ENCODE measurements at places on chromosomes 3 and 15.

- DNase-seq: no peak
Observed at GRCh38 chr3:192122832-192123594, 604.3 kb downstream of the FGF12 start.

GRCh38 chr15:60835974-60836373 lies 357.0 kb upstream of the ICE2 start:
- DNase-seq: peak; percentile 85

DNA sequence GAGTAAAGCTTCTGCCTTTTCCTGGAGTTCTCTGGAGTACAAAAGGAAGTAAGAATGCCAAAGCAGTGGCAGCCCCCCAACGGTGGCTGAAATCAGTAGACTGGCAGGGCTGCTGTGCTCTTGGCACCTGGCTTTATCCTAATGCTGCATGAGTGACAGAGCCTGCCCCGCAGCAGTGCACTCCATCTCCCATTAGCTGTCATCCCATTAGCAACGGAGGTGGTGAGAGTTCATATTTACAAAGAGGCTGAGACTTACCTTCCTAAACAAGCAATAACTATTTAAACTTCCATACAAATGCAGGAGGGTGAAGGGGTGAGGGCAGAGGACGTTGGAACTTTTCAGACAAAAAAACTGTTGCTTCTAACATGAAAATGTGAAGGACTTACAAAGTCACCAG lies 51.9 kb downstream of the SERPINI1 start:
- no peak for DNase-seq

GRCh38 chr15:72865486-72865885 lies 81.9 kb upstream of the ADPGK start:
- DNase-seq: no peak

DNA sequence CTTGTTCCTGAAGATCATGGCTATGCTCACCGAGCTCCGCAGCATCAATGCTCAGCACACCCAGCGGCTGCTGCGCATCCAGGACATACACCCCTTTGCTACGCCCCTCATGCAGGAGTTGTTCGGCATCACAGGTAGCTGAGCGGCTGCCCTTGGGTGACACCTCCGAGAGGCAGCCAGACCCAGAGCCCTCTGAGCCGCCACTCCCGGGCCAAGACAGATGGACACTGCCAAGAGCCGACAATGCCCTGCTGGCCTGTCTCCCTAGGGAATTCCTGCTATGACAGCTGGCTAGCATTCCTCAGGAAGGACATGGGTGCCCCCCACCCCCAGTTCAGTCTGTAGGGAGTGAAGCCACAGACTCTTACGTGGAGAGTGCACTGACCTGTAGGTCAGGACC lies 35.2 kb downstream of the NR1I2 start:
- no peak for DNase-seq

GRCh38 chr3:11819146-11819689 lies 27.5 kb downstream of the TAMM41 start:
- no peak for DNase-seq

- peak; percentile 98 for DNase-seq
Observed at GRCh38 chr3:9976721-9977709, 9.6 kb downstream of the EMC3 start.

All from AG09309 (cell line).